T-helper 22 cell (primary cell): ENCODE measurements at places on chromosomes 2 and 18.

- no peak for DNase-seq
Observed at GRCh38 chr2:128286011-128286721, 32.5 kb downstream of the HS6ST1 start.

GRCh38 chr2:60926741-60927552, 45.6 kb downstream of the REL start:
- no peak for DNase-seq

DNA sequence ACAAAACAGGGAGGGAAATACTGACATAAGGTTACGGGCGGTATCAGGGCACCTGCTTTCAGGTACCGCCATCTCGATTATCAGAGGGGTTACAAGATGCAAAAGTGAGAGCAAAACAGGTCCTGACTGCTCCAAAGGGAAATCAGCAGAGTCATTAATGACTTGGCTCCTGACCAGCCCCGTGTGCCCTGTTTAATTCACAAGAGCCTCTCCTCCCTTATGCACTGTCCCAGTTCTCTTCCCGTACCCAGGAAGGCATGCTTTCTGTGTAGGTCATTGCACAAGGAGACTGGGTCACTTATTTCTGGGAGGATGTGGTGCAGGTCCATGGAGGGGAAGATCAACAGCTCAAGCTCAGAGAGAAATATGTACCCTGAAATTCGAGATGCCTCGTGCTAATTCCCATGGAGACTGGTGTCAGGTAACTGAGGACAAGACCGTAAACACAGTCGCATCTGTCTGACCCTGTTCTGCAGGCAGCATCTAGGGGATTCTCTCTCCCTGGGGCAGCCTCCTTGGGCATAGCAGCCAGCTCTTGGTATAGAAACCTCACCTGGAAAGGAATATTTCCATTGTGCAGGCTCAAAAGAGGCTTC, 79.9 kb downstream of the HNRNPLL start:
- no peak for DNase-seq

DNA sequence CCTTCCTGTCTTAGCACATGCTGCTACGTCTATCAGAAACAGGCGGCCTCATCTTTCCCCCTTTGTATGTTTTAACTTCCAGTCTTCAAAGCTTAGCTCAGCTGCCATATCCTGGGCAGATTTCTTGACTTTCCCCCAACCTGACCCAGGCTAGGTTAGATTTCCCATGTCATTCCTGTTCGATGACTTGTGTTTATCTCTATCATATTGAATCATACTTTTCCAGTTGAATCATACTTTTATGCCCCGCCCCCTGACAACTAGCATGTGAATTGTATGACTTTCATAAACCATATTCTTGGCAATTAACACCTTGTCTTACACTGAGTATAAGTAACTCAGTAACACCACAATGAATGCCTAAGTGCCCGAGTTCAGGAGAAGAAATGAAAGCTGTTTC, 128.3 kb downstream of the CYRIA start:
- DNase-seq: no peak

- DNase-seq: no peak
Observed at GRCh38 chr18:4172196-4173100, 282.7 kb downstream of the DLGAP1 start.

DNA sequence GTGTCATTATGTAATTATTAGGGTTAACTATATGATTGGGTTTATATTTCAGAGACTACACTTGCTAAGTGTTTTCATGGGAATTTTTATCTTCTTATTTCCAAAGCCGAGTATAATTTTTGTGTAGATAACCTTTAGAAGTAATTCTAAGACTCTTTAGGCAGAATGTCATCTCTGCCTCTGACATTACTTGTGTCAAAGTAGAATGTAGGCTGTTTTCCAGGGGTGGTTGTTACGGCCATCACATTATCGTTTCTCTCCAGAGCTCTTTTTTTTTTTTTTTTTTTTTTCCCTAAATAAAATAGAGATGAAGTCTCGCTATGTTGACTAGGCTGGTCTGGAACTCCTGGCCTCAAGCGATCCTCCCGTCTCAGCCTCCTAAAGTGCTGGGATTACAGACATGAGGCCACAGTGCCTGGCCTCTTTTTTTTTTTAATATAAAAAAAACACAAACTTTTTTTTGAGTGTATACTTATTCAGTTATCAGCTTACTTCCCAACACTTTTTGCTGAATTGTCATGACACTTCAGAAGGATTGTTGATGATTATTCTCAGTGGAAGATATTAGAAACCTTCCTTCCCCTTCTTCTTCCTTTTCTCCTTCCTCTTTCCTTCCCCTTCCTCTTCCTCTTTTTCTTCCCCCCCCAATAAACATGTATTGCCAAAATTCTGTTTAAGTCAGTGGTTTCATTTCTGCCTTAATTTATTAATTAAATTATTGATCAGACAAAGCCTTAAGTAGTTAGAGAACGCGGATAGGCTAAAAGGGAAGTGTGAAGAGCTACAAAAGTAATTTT, 2.3 kb downstream of the PIKFYVE start:
- DNase-seq: no peak

DNA sequence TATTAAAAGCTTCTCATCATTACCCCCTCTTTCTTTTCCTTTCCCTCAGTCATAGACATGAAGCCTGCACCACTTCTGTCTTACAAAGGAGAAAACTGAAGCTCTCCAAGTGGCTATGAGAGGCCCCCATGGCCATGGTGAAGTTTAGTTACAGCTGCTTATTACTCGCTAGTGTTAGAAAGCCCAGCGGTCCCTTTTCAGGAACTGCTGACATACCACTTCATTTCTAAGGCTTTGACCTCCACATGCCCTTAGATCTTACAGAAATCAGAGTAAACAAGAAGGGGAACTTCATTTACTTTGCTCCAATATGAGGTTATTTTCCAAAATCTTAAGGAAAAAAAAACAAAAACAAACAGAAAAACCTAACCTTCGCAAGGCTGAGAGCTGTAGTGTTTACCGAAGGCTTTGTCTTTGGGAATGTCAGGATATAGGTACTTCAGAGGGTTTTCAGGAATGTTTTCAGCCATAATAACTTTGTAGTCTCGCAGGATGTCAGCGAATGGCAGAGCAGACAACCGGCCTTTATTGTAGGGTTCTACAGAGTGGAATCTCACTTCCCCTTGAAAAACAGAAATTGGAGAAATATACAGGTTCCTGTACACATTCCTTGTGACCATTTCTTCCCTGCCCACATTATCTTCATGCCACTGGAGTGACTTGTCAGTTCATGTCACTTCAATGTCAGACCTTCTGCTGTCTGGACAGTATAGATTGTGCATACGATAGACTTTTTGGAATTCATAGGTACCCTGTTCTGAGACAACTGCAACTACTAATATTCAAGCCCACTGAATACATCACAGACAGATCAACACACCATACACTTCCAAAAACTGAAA, 18.8 kb upstream of the STAT1 start:
- no peak for DNase-seq

GRCh38 chr2:37569986-37570679, 101.3 kb downstream of the CDC42EP3 start:
- DNase-seq: no peak

- DNase-seq: no peak
Observed at GRCh38 chr2:24448797-24449196, 42.3 kb upstream of the NCOA1 start.

- DNase-seq: no peak
Observed at GRCh38 chr2:184419744-184420143, 178.6 kb upstream of the ZNF804A start.

GRCh38 chr2:56183643-56184499, at the start of gene CCDC85A:
Gene CCDC85A (plus strand): TSS chr2:56183990. CDS start chr2:56184625, 635 bp downstream.
- DNase-seq: no peak

DNA sequence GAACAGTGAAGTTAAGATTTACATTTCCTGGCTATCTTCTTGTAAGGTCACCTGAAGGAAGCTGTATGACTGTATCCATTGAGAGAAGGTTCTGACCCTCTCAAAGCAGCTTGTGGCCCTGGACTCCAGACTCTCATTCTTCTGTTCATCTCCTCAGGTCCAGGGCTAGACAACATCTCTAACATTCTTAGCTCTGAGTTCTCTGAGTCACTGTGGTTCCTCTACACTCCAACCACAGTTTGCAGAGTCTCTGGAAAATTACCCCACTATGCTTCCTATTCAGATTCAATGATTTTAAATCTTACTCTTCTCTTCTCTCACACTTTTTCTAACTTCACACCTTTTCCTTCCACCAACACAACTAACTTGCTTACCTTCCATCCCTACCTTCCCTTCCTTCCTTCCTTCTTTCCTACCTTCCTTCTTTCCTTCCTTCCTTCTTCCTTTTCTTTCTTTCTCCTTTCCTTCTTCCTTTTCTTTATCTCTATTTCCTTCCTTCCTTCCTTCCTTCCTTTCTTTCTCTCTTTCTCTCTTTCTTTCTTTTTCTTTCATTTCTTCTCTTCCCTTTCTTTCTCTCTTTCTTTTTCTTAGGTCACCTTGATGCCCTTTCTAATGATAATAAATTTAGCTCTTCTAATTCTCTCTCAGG, 824.3 kb upstream of the ZEB2 start:
- no peak for DNase-seq

DNA sequence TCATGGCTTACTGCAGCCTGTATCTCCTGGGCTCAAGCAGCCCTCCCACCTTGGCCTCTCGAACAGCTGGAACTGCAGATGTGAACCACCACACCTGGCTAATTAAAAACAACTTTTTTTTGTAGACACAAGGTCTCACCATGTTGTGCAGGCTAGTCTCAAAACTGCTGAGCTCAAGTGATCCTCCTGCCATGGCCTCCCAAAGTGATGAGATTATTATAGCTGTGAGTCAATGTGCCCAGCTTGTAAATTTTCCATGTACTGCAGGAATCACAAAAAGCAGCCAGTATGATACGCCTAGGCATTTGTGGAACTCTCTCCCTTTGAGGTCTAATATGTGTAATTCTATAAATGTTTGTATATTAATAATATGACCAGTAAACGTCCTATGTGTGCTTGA, 59.9 kb downstream of the MSH6 start:
- no peak for DNase-seq

- DNase-seq: no peak
Observed at GRCh38 chr2:54559593-54560145, 103.5 kb downstream of the SPTBN1 start.

GRCh38 chr2:208320686-208321085, 54.6 kb downstream of the PIKFYVE start:
- DNase-seq: no peak

DNA sequence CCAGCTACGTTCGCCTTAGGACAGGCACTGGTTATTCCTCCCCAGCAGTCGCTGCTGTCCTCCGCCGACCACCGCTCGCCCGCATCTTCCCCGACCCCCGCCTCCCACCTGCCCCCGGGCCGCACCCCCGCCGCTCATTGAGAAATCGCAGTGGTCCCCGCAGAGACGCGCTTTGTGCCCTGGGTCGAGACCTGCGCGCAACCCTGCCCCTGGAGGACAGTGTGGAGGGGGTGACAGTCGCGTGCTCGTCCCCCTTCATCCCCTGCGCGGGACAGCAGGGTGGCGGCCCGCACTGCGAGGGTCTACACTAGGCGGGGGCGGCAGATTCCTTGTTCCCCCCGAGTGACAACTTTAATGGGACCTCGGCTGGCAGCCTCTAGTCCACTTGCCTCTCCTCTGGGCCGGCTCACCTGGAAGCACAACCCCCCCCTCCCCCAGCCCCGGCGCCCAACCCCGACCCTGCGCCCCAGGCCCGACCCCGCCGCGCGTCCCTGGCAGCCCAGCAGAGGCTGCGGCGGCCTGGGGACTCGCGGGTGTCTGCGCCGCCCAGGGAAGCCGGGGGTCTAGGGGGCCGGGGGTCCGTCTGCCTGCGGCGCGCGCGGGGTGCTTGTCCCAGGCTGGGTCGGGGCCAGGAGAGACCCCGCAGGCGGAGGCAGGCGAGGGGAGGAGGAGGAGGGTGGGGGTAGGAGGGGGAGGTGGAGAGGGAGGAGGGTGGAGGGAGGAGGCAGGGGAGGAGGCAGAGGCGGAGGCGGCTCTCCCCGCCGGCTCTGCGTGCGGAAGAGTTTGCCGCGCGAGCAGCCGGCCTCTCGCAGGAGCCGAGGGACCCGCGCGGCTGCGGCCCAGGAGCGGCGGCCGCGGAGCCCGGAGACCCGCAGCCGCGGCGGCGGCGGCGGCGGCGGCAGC, at the start of gene NPAS2:
NPAS2 (plus strand) TSS at position 770 of the 903 bp plus-strand sequence. CDS start 84,616 bp downstream, outside the sequence.
- no peak for DNase-seq

GRCh38 chr2:176161825-176162626, 4.9 kb downstream of the HOXD3 start:
- no peak for DNase-seq

- no peak for DNase-seq
Observed at GRCh38 chr2:149858216-149858615, 270.6 kb upstream of the MMADHC start.

- DNase-seq: no peak
Observed at GRCh38 chr18:56910967-56911366, 235.9 kb upstream of the BOD1L2 start.

GRCh38 chr2:225065882-225066281, 23.6 kb upstream of the DOCK10 start:
- DNase-seq: no peak

GRCh38 chr2:233162770-233163169, 88.7 kb upstream of the ATG16L1 start:
- DNase-seq: no peak

DNA sequence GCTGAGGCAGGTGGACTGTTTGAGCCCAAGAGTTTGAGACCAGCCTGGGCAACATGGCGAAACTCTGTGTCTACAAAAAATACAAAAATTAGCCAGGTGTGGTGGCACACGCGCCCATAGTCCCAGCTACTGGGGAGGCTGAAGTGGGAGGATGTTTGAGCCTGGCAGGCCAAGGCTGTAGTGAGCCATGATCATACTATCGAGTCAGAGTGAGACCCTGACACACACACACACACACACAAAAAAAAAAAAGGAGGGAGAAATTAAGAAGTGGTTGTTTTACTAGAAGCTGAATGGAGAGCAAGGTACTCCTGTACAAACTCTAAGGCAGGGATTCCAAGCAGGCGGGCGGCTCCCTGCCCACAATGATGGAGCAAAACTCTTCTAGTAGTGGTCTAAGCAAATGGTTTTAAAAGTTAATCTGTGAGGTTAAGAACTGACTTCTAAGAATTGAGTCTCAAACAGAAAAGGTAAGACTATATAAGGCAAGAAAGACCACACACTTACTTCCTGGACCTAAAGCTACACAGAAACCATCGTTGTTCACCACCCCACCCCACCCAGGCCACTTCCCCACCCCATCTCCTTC, 2.6 kb downstream of the ANKRD44 start:
- no peak for DNase-seq

- no peak for DNase-seq
Observed at GRCh38 chr2:26772064-26773001, 8.2 kb downstream of the SLC35F6 start.

DNA sequence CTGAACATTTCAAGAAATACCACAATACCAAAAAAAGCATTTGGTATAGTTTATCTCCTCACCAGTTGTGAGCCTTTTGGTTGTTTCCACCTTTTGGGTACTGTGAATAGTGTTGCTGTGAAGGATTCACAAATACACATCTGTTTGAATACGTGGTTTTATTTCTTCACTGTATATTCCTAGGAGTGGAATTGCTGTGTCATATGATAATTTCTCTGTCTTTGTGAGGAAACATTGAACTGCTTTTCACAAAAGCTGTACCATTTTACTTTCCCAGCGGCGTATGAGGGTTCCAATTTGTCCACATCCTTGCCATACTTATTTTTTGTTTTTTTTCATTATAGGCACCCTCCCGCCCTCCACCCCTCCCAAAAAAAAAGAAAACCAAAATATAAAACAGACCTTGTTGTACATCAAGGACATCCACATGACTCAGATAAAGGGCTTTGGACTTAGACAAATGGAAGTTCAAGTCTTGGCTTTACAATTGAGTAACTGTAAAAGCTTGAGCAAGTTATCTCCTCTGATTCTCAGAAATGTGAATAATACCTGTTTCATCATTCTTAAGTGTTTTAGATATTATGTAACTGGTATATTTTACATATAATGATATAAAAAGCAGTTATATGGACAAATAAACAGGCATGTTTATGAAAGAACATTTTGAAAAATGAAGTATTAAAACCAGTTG, 19.0 kb downstream of the UBE2E3 start:
- DNase-seq: no peak

- no peak for DNase-seq
Observed at GRCh38 chr2:64114063-64114911, 29.9 kb downstream of the PELI1 start.
